ENCODE measurements at places on chromosomes 4 and X. TPM values are rescaled to one million over a fixed set of nuclear protein-coding genes. Genes with fewer than 3 reads are reported as not detected.

- DNase-seq: no peak
Measured at GRCh38 chrX:71543316-71543715, 10.4 kb downstream of the OGT start.

DNA sequence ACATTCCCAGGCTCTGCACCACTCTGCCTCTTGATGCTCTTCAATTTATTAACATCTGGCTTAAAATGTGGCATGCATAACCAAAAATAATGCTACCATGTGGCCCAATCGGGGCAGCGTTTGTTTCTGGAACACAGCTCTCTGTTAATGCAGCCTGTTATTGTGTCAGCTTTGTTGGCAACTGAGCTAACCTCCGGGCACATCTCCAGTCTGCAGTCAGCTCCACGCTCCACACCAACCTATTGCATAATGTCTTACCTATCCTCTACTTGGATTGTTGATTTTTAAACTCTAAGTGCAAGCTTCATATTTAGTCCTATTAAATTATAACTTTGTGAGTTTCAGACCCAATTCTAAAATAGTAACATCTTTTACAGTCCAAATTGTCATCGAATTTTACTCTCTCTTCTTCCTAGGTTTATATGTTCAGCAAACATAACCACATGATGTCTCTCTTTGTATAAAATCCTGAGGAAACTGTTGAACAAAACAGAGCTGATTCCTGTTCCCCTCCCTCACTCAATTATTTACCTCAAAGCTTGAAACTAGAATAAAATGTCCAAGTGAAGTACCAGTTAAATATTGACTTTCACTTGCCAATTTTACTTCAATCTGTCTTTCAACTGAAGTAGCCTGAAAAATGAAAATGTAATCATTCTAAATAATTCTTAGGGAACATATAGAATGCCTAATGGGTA is 92.2 kb upstream of the RAPGEF2 start:
- DNase-seq: no peak

DNA sequence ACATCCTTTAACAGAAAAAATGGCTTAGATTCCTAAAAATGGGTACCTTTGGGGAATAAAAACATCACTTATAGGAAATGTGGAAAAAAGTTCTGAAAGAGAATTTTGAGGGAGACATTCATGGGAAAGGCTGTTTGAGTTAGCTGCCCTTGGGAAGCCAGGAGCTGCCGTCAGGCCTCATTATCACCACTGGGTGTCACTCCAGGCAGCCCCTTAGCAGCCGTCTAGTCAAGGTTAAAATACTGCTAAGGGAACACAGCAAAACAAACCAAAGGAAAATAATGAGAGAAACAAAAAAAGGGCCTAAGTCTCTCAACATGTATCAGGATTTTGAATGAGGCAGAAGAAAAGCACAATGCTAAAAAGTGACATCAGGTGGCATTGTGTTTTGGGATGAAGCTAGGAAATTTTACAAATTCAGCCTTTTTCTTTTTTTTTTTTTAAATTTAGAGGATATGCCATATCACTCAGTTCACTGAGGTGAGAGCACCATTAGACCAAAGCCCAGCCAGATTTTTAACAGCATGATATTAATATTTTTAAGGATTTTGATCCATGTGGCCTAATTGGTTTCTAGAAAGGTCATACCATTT is 235.3 kb downstream of the GPAT3 start:
- DNase-seq: no peak

NXF2 gene
- total RNA-seq: not detected

UNC5C gene
- not detected for total RNA-seq

DNA sequence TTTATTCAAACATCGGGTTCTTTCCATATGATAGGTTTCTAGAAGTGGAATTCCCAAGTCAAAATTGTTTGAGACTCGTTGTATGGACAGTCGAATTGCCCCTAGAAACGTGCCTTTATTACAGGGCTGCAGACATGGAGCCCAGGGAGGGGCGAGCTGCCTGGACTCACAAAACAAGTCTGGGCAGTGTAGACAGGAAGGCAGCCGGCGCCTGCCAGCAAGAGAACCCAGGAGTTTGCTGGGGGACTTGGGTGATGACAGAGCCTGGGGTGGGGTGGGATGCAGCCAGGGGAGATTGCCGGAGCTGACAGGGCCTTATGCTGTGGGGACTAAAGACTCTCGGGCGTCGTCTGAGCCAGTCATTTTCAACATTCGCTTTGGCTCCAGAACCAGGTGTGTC is 107.4 kb upstream of the MSX1 start:
- DNase-seq: no peak

DNA sequence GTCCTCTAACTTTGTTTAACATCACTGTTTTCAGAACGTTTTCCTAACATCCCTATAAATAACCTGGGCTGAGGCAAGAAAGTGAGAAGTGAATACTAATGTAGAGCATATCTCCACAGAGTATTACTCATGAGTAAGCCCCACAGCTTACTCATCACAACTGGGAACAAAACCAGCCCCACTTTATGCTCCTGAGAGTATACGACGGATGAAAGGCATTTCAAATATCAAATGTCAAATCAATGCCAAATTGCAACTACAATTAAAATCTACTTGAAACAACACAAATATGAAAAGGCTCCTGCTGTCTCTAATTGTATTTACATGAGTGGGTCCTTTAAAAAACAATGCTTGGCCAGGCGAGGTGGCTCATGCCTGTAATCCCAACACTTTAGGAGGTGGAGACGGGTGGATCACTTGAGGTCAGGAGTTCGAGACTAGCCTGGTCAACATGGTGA is 41.2 kb downstream of the SH3RF1 start:
- no peak for DNase-seq

SPACA5 gene
- not detected for total RNA-seq

RBMXL3 gene
- total RNA-seq: not detected
